ENCODE measurements at places on chromosomes 16 and 17. TPM values are rescaled to one million over a fixed set of nuclear protein-coding genes. Genes with fewer than 3 reads are reported as not detected.

DNA sequence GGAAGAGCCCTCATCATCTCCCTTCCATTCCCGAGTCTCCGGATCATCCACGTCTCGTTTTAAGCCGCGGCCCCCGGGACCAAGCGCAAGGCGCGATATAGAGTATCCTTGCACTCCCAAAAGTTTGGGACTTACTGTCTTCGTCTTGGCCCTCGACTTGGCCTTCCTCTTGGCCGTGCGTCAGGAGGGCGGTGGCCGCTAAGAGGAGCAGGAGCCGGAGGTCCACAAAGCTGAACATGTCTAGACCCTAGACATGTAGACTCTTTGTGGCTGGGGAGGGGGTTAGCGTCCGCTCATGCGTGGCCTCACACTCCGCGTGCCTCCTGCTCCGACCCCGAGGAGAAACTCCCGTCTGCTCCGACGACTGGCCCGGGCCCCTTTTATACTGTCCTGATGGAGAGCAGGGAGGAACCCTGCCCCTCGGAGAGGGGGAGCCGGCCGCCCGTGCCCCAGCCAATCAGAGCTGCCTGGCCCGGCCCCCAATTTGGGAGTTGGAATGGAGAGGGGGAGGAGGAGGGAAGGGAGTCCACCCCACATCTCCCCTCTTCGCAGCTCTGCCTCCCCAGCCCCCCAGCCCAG lies at the start of gene COL1A1:
TSS of gene COL1A1 (minus strand) at position 356 of the 579 bp plus-strand sequence. CDS start at position 238, 118 bp downstream.
- no peak for DNase-seq

- DNase-seq = no peak
Measured at GRCh38 chr16:1707193-1707790, 1.3 kb downstream of the MAPK8IP3 start.

GRCh38 chr17:74779948-74780400 lies 3.8 kb upstream of the NAT9 start:
- no peak for DNase-seq

DNA sequence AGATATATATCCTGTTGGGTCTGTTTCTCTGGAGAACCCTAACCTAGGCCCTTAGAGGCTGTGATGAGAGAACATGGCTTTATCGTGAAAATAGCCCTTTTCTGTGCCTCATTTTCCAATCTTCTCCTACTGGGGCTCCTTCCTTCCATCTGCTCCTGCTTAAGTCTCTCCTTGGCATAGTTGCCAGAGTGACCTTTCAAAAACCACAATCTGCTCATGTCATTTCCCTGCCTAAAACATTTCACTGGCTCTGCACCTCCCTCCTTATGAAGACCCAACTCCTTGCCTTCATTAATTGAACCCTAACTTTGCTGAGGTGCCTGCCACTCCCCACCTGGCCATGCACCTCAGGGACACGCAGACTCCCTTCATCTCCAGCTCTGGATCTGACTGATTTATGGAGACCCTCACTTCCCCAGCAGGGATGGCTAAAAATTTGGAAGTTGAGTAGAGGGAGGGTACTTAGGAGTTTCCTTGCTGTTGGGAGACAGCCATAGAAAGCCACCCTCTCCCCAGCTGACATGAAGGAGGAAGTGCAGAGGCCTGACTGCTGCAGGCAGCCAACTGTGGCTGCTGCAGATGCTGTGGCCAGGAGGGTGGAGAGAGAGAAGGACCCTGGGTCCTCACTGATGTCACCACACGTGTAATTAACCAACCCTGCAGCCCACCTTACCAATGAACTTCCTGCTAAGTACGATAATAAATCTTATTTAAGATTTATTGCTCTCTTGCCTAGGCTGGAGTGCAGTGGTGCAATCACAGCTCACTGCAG lies 6.3 kb upstream of the GGA2 start:
- no peak for DNase-seq

DNA sequence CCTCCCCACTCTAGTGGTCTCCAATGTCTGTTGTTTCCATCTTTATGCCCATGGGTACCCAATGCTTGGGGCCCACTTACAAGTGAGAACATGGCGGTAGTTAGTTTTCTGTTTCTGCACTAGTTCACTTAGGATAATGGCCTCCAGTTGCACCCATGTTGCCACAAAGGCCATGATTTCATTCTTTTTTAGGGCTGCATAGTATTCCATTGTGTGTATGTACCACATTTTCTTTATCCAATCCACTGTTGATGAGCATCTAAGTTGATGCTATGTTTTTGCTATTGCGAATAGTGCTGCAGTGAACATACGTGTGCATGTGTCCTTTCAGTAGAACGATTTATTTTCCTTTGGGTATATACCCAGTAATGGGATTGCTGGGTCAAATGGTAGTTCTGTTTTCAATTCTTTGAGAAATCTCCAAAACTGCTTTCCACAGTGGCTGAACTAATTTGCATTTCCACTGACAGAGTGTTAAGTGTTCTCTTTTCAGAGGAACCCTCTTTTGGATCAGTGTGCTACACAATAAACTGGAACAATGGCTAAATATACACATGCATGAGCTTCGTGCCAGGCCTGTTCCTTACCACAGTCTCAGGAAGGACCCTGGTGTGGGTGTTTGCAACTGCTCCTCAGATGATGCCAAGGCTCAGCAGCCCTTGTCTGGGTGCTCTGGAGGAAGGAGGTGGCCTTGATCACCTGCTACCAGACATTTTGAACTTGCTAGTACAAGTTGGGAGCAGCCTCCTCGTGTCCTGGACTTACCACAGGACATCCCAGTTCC lies 34.4 kb downstream of the KNOP1 start:
- DNase-seq = no peak

Gene AIPL1
- total RNA-seq = not detected

Data from frontal cortex (tissue), 4 donors.